Activated T-helper 2 cell treated with anti-CD3 and anti-CD28 coated beads, Interferon-gamma antibody, Interleukin-2, Interleukin-4, amounts not matched to agents 10 μg/mL and 5 μg/mL and 100 μg/mL, durations not matched to agents 14 hours and 24 hours and 36 hours (primary cell): ENCODE measurements at places on chromosomes 3 and 15. TPM values are rescaled to one million over a fixed set of nuclear protein-coding genes. Genes with fewer than 3 reads are reported as not detected.

- no peak for DNase-seq
Observed at GRCh38 chr3:186841620-186842019, 890 bp upstream of the ADIPOQ start.

DNA sequence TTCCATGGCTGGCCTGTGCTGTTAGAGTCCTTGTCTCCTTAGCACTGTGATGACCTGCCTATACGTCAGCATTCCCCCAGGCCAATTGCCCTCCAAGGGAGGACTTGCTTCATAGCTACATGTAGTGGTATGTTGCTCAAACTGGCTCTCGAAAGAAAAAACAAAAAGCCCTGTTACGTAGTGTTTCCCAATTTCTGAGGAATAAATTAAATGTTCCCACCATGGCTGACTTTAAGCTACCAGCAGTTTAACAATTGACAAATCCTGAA is 54.6 kb downstream of the WNT7A start:
- no peak for DNase-seq

DNA sequence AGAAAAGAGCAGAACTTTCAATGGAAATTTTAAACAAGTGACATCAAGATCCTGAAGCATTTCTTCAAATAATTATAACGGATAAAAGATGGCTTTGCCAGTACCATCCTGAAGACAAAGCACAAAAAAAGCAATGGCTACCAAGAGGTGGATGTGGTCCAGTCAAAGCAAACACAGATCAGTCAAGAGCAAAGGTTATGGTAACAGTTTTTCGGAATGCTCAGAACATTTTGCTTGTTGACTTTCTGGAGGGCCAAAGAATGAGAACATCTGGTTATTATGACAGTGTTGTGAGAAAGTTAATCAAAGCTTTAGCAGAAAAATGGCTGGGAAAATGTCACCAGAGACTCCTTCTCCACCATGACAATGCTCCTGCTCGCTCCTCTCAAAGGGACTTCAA is 31.5 kb downstream of the FEM1B start:
- DNase-seq = no peak

GRCh38 chr3:143122608-143123352 is 3.2 kb downstream of the CHST2 start:
- no peak for DNase-seq

DNA sequence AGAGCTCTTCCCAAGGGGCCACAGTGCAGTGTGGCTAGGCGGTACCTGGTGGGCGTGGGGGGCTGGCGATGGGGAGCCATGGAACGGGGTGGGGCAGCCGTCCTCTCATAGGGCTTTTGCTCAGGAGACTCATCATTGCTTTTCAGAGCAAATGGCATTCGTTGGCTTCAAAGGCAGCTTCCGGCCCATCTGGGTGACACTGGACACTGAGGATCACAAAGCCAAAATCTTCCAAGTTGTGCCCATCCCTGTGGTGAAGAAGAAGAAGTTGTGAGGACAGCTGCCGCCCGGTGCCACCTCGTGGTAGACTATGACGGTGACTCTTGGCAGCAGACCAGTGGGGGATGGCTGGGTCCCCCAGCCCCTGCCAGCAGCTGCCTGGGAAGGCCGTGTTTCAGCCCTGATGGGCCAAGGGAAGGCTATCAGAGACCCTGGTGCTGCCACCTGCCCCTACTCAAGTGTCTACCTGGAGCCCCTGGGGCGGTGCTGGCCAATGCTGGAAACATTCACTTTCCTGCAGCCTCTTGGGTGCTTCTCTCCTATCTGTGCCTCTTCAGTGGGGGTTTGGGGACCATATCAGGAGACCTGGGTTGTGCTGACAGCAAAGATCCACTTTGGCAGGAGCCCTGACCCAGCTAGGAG is 40.8 kb downstream of the MESD start:
- DNase-seq = no peak

GRCh38 chr15:70892912-70893560 is 410 bp downstream of the LRRC49 start:
- no peak for DNase-seq

DNA sequence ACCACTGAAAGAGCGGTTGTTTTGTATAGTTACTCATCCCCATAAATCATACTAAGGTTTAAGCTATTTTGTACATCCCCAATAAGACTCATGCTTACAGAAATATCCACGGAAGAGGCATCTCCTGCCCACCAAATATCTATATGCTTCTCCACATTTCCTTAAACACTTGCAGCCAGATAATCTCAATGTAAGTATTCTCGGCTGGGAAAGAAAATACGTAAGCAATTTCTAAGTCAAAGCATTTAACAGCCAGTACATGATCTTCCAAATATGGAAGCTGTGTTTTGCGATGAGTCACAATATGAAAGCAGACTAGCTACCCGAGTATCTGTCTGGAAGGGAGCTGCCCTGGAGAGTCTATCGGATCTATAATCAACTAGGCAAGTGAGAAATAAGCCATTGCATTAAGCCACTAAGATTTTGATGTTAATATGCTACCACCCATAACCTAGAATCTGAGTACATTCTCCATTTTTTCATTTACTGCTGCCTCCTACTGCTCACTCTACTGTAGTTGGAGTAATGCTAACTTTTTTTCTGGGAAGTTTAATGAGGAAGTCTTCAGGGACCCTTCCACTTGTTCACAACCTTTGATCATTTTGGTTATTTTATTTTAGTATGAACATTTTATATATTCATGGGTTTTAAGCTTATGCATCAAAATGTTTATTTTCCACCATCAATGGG is 26.9 kb upstream of the ZMAT3 start:
- no peak for DNase-seq

The TM4SF18 gene
- total RNA-seq = not detected in 2 replicates

- DNase-seq = no peak
Observed at GRCh38 chr15:85007741-85008397, 26.2 kb downstream of the PDE8A start.
